Transverse colon (tissue), 4 donors: ENCODE measurements at places on chromosomes 3 and 15.

GRCh38 chr15:71149646-71150557 is 34.6 kb downstream of the THSD4 start:
- no peaks in the 10 kb centered on the region for H3K36me3 ChIP-seq
- DNase-seq, result no peak
- no peak overlapping the region for H3K27ac ChIP-seq
- H3K4me1 ChIP-seq, result no peaks in the 10 kb centered on the region

- no peak overlapping the region for H3K27ac ChIP-seq
- DNase-seq, result no peak
- H3K27me3 ChIP-seq, result no peaks in the 10 kb centered on the region
- no peak overlapping the region for H3K4me3 ChIP-seq
Observed at GRCh38 chr3:151592287-151592686, 131.4 kb upstream of the IGSF10 start.

- no peak overlapping the region for H3K4me3 ChIP-seq
- H3K27ac ChIP-seq, result no peak overlapping the region
- no peaks in the 10 kb centered on the region for H3K36me3 ChIP-seq
- no peak for DNase-seq
- H3K4me1 ChIP-seq, result no peaks in the 10 kb centered on the region
Observed at GRCh38 chr3:114101101-114101500, 44.6 kb downstream of the QTRT2 start.

- no peaks in the 10 kb centered on the region for H3K36me3 ChIP-seq
- no peaks in the 10 kb centered on the region for H3K4me1 ChIP-seq
Observed at GRCh38 chr3:121759541-121760202, 10.1 kb upstream of the GOLGB1 start.

DNA sequence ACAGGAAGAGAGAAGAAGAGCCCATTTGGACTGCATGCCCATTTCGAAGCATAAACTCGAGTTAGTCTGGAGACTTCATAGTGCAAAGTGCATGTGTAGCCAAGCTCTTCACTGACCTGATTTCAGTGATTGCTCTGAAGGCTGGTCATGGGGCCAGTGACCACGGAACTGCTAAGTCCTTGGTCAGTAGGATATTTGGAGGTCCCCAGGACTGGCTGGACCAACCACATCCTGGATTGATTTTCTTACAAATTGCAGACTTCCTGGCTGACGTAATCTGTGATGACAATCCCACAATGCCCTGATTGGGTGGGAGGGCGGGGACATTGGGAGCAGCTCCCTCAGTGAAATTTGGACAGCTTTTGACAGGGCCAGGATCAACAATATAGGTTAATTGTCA is 233.4 kb downstream of the CACNA2D3 start:
- H3K27me3 ChIP-seq, result no peaks in the 10 kb centered on the region
- H3K27ac ChIP-seq, result no peak overlapping the region
- DNase-seq, result no peak

DNA sequence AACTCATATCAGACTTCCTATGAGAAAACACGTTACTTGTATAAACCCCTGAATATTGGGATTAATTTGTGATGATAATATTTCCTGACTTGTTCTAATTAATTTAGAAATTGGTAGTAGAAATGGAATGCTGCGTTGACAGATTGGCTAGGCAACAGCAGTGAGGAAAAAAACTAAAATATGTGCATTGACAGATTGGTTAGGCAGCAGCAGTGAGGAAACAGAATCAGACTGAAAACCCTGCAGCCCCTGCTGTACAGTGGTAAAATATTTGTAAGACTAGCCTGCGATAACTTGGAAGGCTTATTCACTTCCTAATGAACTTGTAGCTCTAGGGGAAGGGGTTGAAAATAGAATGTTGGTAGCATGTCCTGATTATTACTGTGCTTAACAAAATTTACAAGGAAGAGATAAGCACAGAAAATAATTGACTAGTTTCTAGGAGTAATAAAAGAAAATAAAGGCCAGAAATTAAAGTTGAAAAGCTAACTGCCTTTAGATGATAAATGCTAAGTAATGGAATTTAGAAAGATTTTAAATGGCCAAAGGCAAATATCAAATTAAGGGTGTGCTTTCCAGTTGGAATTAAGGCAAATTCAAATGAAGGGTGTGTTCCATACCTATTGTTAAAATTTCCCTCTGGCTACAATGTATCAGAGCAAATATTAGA is 29.9 kb upstream of the IL16 start:
- H3K4me1 ChIP-seq, result peaks cover 10% of the 10 kb centered on the region
- H3K27ac ChIP-seq, result no peak overlapping the region
- no peak for DNase-seq
- H3K27me3 ChIP-seq, result peaks cover 8% of the 10 kb centered on the region
- no peak overlapping the region for H3K4me3 ChIP-seq

- no peaks in the 10 kb centered on the region for H3K27me3 ChIP-seq
- no peaks in the 10 kb centered on the region for H3K36me3 ChIP-seq
- no peak overlapping the region for H3K27ac ChIP-seq
- no peak for DNase-seq
Observed at GRCh38 chr3:173275740-173276139, 121.8 kb upstream of the NLGN1 start.

GRCh38 chr15:84570164-84570735 is 30.6 kb upstream of the ZSCAN2 start:
- peak overlapping the region; percentile 82 for H3K4me3 ChIP-seq
- H3K27me3 ChIP-seq, result no peaks in the 10 kb centered on the region
- no peaks in the 10 kb centered on the region for H3K4me1 ChIP-seq
- peak overlapping the region; percentile 95 for H3K27ac ChIP-seq
- H3K36me3 ChIP-seq, result no peaks in the 10 kb centered on the region
- DNase-seq, result peak; percentile 76

DNA sequence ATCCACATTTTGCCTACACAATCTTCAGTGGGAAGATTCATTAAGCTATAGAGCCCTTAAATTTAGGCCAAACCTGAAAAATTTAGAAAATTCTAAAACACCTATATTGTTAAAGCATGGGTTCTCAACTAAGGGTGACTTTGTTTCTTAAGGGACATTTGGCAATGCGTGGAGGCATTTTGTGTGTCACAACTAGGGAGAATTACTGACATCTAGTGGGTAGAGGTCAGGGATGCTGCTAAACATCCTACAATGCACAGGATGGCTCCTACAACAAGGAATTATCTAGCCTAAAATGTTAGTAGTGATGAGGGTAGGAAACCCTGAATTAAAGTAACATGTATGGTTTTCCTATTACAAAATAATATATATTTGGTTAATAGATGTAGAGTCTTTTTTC is 55.8 kb downstream of the TBC1D5 start:
- H3K4me1 ChIP-seq, result peaks cover 7% of the 10 kb centered on the region
- no peak overlapping the region for H3K27ac ChIP-seq
- H3K36me3 ChIP-seq, result no peaks in the 10 kb centered on the region
- no peak overlapping the region for H3K4me3 ChIP-seq
- DNase-seq, result no peak
- no peaks in the 10 kb centered on the region for H3K27me3 ChIP-seq

DNA sequence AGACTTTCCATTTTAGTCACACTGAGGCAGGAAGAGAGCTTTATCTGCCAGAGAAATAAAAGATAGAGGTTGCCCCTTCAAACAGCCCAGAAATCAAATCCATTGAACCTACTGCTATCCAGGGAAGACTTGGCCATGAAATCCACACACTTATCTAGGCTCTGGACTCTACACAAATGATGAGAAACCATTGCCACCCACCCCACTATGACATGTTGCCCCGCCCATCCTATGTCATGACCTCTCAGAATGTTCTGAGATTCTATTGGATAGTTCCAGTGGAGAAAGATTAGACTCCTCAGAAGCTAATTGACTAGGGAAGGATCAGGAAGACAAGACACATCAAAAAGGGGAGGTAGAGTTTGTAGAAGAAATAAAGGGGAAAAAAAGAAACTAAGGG is at the start of gene TMCO5A:
Gene TMCO5A, plus strand, starts transcription at position 301 of the 400 bp plus-strand sequence. CDS start 1,684 bp downstream, outside the sequence.
- DNase-seq, result no peak
- no peak within 1 kb of the TSS for H3K27ac ChIP-seq
- H3K4me3 ChIP-seq, result no peak within 1 kb of the TSS
- H3K27me3 ChIP-seq, result no peaks in the 10 kb centered on the region

GRCh38 chr15:63896336-63897115 is 62.8 kb upstream of the HERC1 start:
- no peak overlapping the region for H3K4me3 ChIP-seq
- peaks cover 19% of the 10 kb centered on the region for H3K4me1 ChIP-seq
- no peaks in the 10 kb centered on the region for H3K36me3 ChIP-seq
- H3K27me3 ChIP-seq, result no peaks in the 10 kb centered on the region
- peak; percentile 31 for DNase-seq

DNA sequence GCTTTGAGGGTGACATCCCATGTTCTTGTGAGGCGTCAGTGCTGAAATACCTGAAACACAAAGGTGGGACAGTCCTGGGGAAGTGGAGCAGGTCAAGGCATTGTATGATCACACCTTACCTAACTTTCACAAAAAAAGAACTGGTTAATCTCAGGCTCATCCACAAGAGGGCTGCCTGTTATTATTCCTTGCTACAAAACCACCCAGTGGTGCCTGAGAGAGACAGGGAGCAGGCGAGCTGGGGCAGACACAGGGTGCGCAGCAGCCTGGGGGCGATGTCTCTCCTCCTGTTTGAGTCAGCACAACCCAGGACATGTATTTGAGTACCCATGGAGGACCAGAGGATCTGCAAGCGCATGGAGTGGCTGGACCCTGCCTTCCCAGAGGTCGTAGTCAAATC is 316.8 kb upstream of the ATP10A start:
- H3K4me1 ChIP-seq, result no peaks in the 10 kb centered on the region
- no peak overlapping the region for H3K27ac ChIP-seq
- DNase-seq, result no peak
- no peaks in the 10 kb centered on the region for H3K27me3 ChIP-seq
- H3K4me3 ChIP-seq, result no peak overlapping the region

- DNase-seq, result no peak
- H3K4me3 ChIP-seq, result no peak overlapping the region
- no peaks in the 10 kb centered on the region for H3K4me1 ChIP-seq
- H3K27me3 ChIP-seq, result no peaks in the 10 kb centered on the region
Observed at GRCh38 chr3:126052196-126053058, 31.5 kb downstream of the SLC41A3 start.

GRCh38 chr15:91255670-91256192 is 155.7 kb downstream of the SV2B start:
- no peaks in the 10 kb centered on the region for H3K4me1 ChIP-seq
- H3K27ac ChIP-seq, result no peak overlapping the region
- no peaks in the 10 kb centered on the region for H3K36me3 ChIP-seq
- peaks cover 11% of the 10 kb centered on the region for H3K27me3 ChIP-seq
- H3K4me3 ChIP-seq, result no peak overlapping the region

DNA sequence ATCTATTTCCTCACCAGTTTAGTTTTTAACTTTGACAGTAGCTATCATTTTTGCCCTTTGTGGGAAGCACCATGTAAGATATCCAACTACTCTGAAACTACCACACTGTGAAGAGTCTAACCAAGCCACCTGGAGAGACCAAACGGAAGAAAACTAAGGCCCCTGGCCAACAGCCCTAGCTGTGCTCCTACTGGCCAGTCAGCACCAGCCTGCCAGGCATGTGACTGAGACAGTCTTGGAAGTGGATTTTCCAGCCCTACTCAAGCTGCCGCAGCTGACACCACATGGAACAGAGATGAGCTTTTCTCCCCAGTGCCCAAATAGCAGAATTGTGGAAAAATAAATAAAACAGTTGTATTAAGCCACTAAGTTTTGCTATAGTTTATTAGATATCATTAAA is 2.9 kb upstream of the TBC1D5 start:
- no peaks in the 10 kb centered on the region for H3K27me3 ChIP-seq
- H3K4me3 ChIP-seq, result no peak overlapping the region
- no peak overlapping the region for H3K27ac ChIP-seq
- DNase-seq, result no peak
- H3K4me1 ChIP-seq, result peaks cover 20% of the 10 kb centered on the region
- no peaks in the 10 kb centered on the region for H3K36me3 ChIP-seq

- H3K4me1 ChIP-seq, result no peaks in the 10 kb centered on the region
- no peaks in the 10 kb centered on the region for H3K27me3 ChIP-seq
- no peak for DNase-seq
- H3K4me3 ChIP-seq, result no peak overlapping the region
- H3K27ac ChIP-seq, result no peak overlapping the region
Observed at GRCh38 chr3:172816281-172816680, 65.8 kb downstream of the ECT2 start.

GRCh38 chr3:46896386-46896785 is 18.9 kb downstream of the PTH1R start:
- no peaks in the 10 kb centered on the region for H3K36me3 ChIP-seq
- H3K4me1 ChIP-seq, result no peaks in the 10 kb centered on the region
- DNase-seq, result no peak
- peaks cover 35% of the 10 kb centered on the region for H3K27me3 ChIP-seq
- no peak overlapping the region for H3K4me3 ChIP-seq

DNA sequence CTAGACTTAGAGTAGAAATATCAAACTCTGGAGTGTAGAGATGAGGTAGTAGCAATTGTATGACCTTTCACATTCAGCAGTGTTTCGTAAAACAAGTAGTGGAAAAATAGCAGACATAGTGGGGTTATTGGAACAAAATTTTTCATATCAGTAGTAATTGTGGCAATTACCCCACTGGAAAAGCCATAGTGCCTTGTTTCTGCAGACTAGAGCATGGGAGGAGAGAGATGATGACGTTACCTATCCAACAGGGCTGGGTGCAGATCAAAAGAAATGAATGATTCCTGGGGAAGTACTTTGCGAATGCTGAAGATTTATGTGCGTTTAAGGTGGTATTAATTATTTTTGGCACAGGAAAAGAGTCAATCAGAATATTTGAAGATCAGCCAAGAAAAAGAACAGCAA is 147.0 kb upstream of the LRRFIP2 start:
- H3K27ac ChIP-seq, result peak overlapping the region; percentile 25
- DNase-seq, result no peak
- no peak overlapping the region for H3K4me3 ChIP-seq
- no peaks in the 10 kb centered on the region for H3K27me3 ChIP-seq
- H3K4me1 ChIP-seq, result peaks cover 34% of the 10 kb centered on the region

DNA sequence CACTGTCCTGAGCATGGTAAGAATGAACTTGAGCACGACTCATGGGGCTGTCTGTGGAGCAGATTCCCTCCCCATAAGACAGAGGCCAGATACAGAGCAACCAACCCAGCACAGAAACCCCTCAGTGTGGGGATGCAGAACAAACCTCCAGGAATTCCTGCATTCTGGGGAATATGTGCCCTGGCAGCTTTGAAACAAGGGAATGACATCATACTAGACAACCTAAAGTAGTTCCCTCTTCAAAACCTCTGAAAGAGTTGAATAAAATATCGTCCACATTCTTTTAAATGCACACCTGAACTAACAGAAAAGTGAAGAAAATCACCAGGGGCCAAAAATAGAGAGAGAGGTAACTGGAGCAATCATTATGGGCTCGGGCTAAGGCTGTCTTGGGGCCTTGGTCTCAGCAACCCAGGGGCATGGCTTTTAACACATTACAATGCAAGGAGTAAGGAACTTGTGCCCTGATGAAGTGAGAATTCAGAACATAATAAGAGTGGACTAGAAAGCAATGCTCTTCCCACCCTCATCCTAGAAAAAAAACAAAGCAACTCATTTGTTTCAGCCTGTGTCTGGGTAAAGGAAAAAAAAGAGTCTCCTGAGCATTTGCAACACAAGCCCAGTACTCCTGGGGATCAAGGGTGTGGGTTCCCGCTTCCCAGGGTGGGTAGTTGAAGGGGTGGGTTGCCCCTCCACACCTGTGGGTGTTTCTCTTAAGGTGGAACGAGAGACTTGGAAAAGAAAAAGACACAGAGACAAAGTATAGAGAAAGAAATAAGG is 43.9 kb downstream of the ADIPOQ start:
- H3K4me3 ChIP-seq, result no peak overlapping the region
- no peaks in the 10 kb centered on the region for H3K4me1 ChIP-seq
- H3K36me3 ChIP-seq, result no peaks in the 10 kb centered on the region
- no peak overlapping the region for H3K27ac ChIP-seq
- no peaks in the 10 kb centered on the region for H3K27me3 ChIP-seq
